ENCODE measurements at places on chromosomes 5 and 9.
A peak's percentile ranks its signal among the peaks of the same experiment; 100 is the strongest.

- DNase-seq, result no peak
These were observed 137.7 kb upstream of the GRIA1 start for GRCh38 chr5:153352685-153353219.

GRCh38 chr5:59856358-59856757, 37.2 kb downstream of the PDE4D start:
- no peak for DNase-seq

- no peak for DNase-seq
These were observed 98.1 kb downstream of the JMY start for GRCh38 chr5:79333852-79334557.

- DNase-seq, result no peak
These were observed 39.4 kb upstream of the BARX1 start for GRCh38 chr9:93994545-93994944.

DNA sequence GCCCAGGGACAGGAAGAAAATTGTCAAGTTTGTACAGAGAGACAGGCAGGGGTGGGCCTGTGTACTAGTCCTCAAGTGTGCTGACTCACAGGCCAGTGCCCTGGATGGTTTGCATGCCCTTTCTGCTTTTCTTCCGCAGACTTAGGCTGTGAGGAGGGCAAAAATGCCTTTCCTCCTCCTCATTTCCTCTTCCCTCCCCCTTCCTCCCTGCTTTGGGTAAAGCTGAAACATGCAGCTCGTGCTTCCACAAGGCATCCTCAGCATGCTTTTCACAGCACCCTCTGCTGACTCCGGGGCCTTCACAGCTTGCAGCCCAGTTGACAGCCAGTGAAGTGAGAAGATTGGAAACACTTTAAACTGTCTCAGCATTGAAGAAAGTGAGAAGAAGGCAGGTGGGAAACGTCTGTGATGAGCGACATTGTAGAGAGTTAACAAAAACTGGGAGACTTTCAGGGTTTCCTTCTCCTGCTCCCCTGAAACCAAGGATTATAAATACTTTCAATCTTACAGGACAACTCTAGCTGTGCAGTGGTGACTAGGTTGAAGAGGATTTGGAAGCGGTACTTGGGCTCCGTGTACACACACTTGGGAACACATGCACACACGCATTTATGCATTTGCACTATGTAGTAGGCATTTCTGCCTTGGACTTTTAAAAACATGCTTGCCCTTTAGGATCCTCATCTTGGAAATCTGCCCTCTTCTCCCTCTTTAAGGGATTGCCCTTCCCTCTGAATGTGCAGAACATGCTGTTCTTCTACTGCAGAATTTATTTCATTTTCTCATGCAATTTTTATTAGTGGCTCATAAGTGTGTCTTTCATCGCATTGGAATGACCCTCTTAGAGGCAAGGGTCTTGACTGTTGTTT, 138.8 kb downstream of the GRIA1 start:
- DNase-seq, result peak; percentile 38

DNA sequence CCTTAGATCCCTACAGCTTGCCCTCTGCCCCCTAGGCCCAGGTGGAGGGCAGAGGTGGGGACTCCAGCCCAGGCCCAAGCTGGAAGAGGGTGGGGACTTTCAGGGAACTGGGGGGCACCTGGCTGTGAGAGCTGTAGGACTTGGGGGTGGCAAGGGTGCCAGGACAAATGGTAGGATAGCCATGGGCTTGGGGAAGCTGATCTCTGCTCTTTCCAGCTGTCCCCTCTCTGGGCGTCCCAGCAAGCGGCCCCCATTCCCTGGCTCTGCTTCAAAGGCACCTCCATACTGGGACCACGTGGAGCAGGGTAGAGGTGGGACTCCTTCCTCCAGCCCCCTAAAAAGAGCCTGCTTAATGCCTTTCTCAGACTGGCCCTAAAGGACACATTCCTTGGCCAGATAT, 385 bp downstream of the LTC4S start:
- no peak for DNase-seq

- DNase-seq, result no peak
These were observed 76.6 kb downstream of the OTULIN start for GRCh38 chr5:14741131-14741530.

- DNase-seq, result no peak
These were observed 102.4 kb downstream of the OSTF1 start for GRCh38 chr9:75190762-75191161.

DNA sequence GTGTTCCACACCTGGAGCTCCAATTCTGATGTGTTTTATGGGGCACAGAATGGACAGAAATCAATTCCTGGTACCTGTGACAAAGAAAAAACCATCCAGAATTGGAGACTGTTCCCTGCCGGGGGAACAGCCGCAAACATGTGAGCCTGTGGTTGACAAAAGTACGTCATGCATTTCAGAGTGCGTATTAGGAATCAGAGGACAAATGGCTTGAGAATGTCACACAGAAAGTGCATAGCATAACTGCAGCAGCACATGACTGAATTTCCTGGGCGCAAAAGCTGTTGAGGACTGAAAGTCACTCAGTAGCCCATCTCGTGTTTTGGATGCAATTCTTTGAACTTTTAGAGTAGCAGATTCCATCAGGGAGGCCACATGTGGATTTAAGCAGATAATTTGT, 85.1 kb downstream of the TRIO start:
- DNase-seq, result no peak

DNA sequence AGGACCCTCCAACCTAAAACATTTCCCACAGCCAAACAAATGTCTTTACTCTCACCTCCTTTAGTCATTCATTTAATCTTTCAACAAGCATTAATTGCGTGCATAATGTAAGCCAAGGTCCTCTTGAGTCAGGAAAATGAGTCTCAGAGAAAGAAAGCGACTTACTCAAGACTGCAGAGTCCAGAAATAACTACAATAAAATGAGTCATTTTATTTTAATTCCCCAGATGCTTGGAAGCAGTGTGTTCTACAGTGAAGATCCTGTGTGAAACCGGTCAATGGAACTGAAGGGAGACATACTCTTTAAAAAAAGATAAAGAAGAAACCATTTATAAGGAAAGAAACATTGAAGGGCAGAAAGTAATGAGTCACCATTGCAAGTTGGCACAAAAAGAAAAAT, 513.7 kb downstream of the CDK5RAP2 start:
- DNase-seq, result no peak

DNA sequence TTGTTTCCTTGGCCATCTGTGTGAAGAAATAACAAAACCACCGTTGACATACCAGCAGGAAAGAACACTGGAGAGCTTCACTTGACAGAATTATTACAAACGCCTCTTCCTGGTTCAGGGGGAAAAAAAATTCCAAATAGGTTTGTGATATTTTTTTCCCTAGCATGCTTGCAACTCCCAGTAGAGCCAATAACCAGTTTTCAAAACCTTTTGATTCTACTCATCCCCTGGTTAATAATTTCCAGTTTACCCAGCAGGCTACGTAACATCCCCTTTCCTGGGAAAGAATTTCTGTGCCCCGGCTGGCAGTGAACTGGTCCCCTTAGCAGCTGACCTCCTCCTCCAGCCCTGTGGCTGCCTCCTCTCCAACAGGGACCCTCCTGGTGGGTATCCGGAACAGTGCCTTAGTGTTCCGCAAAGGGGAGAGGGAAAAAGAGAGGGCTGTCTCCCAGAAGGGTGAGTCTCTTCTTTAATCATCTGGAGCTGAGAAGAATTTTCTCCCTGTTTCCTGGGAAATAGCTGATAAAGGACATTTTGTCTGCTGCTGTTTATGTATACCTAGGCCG, 72.8 kb upstream of the BOD1 start:
- DNase-seq, result no peak

DNA sequence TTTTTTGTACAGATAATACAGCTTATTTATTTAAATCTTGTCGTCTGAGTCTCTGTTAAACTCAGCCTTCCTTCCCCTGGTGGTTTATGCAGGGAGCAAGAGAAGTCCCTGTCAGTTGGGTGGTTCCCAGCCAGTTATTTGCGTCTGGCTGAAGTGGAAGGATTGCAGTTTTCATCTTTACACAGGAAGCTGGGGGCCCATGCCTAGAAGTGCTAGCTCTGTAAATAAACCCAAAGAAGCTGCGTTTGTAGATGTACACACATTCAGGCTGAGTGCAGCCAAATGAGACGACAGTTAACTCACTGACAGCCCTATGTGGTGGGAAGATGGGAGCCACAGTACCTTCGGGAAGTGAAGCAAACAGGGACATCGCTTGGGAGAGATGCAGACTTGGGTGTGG, 122.1 kb downstream of the SAXO1 start:
- no peak for DNase-seq

DNA sequence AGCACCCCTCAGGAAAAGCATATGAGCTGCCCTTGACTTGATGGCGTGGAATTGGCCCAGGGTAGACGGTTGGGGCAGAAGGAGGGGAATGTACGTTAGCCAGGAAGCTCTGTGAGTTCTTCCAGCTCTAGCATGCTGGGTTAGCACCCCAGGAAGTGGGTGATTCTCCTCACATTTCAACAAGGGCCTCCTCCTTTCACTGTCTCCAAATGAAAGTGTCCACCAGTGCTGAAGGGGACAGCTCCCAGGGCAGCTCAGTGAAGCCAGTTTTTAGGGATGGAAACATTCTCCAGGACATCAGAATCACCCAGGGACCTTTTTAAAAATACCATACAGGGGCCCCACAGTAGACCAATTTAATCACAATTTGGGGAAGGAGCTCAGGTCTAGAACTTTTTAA, 17.2 kb upstream of the AFAP1L1 start:
- no peak for DNase-seq

DNA sequence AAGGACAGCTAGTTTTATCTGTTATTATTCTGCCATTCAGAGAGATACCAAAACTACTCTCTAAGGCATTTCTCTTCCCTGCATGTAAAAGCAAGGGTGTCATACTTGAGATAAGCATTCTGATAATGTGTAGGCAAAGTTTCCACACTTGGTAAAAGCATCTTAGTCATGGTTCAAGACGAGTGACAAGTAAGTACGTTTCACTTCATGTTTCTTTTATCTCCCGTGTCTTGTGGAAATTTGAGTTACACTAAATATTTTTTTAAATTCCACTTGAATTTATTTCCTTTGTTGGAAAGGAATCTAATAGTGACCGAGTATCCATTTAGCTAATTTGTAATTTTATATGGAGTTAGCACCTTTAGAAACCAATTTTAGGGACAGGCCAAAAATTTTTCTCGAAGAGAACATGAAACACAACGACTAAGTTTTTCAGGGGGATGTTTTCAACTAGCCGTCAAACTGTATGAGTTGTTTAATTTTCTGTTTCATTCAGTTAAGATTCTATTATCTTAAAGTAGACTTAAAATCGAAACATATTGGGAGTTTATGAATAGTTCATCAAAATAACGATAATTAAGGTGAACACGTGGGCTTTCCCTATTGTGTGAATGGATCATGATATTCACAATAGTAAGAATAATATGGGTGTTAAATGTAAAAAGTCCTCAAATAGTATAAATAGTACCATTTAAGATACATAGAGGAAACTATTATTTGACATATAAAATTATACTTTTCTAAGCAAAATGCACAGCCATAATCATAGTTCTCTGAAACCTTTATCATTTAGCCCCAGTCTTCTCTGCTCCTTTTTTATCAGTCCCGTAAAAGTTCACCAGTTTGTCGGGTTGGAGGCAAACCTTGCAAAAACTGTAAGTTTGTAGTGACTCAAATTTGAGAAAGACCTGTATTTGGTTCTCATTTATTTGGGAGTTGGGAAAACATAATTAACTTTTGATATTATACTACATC, 1.6 kb downstream of the RFESD start:
- no peak for DNase-seq

GRCh38 chr9:6955251-6955921, 197.6 kb downstream of the KDM4C start:
- no peak for DNase-seq

GRCh38 chr9:76359365-76359764, 34.9 kb downstream of the RFK start:
- DNase-seq, result no peak

DNA sequence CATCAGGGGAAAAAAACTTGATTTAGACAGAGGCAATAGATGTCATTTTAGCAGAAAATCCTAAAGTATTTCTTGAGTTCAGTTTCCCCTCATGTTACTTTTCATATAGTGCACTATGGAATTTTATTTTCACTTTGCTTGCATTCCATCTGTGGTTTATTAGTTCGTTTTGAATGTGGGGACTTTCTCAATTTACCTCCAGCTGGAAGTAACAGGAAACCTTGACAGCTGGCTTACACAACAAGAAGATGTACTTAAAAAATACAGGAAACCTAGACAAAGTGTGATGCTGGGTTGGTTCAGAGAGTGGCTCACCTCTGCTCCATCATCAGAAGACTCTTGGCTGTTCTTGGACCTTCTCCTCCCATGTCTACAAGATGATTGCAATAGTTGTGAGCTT, 567.0 kb downstream of the CETN3 start:
- no peak for DNase-seq

GRCh38 chr9:37984672-37985611, 81.0 kb upstream of the SLC25A51 start:
- peak; percentile 60 for DNase-seq

GRCh38 chr5:37212096-37212495, 37.1 kb downstream of the CPLANE1 start:
- no peak for DNase-seq

DNA sequence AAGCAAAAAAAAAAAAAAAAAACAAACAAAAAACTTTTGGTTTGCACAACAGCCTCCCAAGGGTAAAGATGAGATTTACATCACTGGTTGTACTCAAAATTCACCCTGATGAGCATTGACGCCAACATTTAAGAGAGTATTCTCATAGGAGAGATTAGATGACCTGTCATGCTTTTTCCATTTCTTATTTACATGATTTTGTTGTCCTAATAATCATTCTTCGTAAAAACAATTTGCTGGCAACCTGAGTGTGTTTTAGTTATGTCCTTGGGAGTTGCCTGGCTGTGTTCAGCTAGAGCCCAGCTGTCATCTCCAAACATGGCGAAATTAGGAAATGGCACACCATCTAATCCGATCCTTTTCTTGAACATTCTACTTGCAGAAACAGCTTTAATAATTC, 186.4 kb upstream of the MRPS30 start:
- no peak for DNase-seq

DNA sequence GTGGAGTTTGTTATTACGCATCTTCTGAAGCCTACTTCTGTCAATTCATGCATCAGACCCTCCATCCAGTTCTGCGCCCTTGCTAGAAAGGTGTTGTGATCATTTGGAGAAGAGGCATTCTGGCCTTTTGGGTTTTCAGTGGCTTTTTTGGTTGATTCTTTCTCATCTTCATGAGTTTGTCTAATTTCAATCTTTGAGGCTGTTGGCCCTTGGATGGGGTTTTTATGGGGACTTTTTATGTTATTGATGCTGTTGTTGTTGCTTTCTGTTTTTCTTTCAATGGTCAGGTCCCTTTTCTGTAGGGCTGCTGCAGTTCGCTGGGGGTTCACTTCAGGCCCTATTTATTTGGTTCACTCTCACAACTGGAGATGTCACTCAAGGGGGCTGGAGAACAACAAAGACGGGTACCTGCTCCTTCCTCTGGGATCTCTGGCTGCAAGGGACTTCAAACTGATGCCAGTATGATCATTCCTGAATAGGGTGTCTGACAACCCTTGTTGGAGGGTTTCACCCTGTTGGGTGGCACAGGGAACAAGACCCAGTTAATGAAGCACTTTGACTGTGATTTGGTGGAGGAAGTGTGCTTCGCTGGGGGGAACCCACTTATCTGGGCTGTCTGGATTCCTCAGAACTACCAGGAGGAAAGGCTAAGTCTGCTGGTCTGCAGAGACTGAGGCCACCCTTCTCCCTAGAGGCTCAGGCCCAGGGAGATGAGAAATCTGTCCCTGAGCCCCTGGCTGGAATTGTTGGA, 226.7 kb upstream of the PTGER4 start:
- no peak for DNase-seq
